ENCODE measurements at places on chromosomes 6 and 20.

GRCh38 chr20:6588296-6588695 is 179.2 kb upstream of the BMP2 start:
- DNase-seq, result no peak

DNA sequence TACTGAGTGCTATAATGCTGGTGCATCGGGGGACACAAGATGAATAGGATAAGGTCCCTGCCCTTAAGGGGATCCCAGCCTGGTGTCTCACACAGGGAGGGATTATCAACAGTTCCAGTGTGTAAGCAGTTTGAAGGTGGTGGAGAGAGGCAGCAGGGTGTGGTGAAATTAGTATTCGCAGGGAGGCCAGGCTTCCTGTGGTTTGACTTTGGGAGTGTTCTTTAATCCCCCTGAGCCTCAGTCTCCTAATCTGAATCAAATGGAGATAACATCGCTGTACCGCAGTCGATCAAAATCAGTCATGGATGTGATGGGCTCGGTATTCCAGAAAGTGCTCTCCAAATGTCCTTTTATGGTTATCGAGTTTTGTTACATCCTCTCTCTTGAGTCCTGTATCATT is 288.1 kb upstream of the SUPT3H start:
- peak; percentile 58 for DNase-seq

- no peak for DNase-seq
Measured at GRCh38 chr6:117237561-117237960, 27.8 kb upstream of the VGLL2 start.

GRCh38 chr20:6632187-6632586 is 135.3 kb upstream of the BMP2 start:
- no peak for DNase-seq

DNA sequence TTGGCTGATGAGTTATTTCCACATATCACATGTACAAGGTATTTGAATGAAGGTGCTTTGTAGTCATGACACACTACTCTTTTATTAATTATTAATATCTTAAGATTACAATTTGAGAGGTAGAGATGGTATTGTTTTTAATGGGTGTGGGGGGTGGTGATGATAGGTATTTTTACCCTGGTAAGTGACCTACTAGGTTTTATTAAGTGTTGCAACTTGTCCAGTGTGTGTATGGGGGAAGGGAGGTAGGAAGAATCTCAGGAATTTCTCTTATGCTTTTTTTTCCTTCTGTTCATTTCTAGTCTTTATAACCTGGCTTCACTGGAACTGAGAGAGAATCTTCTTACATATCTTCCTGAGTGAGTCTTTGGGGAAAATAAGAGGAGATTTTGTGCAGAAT is 101.4 kb downstream of the LRRC1 start:
- DNase-seq, result no peak

DNA sequence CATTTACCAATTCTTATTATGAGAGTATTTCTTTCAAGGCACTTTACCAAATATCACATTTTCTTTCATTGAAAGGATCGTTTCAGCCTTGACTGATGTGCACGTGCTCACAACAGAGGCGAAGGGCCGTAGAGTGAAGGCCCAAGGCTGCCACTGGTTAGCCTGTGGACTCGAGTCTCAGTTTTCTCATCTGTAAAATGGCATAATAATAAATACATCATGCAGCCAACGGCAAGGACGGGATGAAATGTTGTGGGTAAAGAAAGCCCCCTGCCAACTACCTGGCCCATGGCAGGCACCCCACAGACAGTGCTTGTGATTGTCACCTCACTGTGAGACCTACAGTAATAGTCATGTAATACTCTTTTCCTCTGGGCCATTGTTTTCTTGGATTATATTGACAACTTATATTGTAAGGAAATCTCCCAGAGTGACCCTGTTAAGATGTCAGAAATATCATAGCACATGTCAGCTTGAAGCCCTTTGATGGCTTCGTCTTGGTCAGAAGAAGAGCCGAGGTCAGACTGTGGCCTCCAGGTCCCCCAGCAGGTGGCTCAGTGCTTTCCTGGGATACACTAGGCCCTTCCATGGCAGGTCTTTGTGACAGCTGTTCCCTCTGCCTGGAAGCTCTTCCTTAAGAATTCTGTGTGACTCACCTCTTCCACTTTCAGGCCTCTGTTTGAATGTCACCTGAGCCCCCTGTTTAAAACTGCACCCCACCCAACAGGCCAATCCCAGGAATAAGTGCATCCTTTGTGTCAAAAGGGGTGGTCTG is 36.3 kb downstream of the FAM50B start:
- DNase-seq, result no peak

DNA sequence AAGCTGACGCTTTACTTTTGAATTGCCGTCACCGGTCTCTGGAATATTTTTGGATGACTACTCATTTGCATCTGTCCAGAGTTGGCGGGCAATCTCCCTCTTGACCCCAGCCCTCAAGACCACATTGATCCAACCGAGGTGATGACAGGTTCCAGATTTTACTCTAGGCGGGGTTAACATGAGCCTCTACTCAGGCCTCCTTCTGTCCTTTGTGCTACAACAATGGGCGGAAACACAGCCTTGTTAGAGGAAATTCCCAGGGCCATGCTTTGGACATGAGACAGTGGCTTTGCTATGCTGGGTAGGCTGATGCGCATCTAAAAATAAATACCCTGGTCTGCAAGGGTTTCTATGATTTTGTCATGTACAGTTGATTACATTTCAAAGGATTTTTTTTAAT is 27.0 kb upstream of the ADGRF5 start:
- no peak for DNase-seq

GRCh38 chr20:42974347-42974746 is 215.4 kb downstream of the PTPRT start:
- DNase-seq, result no peak

- DNase-seq, result no peak
Measured at GRCh38 chr6:107101211-107101610, 14.1 kb downstream of the BEND3 start.

DNA sequence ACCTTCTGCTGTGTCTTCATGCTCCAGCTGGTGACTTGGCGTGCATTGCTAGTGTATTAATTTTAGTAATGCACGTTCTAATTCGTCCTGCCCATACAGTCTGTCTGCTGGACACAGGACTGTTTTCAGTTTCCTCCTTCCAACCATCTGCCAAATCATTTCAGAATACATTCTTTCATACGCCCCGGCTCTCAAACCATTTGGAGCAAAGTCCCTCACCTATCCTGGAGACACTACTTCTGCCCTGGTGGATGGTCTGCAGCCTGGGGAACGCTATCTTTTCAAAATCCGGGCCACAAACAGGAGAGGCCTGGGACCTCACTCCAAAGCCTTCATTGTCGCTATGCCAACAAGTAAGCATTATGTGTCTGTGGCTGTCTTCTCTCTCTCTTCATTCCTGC is 60.5 kb downstream of the FNDC1 start:
- no peak for DNase-seq

DNA sequence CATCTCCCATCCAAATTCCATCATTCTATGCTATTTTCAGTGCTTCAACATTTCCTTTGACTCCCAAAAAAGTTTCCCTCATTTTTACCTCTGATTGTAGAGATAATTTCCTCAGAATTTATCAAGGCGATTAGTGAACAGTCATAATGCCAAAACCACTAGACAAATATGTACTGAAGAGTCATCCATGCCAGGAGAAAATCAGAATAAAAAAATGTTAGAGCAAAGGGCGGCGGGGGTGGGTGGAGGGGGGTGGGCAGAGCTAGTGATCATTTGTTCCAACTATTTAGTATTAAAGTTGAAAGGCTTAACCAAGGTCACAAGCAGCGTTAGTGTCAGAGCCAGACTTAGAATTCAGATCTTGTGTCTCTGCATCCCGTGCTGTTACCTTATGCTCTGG is 5.3 kb upstream of the ADGRF5 start:
- DNase-seq, result no peak

- DNase-seq, result peak; percentile 28
Measured at GRCh38 chr6:85676086-85676729, 33.5 kb upstream of the SYNCRIP start.

- no peak for DNase-seq
Measured at GRCh38 chr6:47655719-47656595, 42.4 kb upstream of the ADGRF4 start.

DNA sequence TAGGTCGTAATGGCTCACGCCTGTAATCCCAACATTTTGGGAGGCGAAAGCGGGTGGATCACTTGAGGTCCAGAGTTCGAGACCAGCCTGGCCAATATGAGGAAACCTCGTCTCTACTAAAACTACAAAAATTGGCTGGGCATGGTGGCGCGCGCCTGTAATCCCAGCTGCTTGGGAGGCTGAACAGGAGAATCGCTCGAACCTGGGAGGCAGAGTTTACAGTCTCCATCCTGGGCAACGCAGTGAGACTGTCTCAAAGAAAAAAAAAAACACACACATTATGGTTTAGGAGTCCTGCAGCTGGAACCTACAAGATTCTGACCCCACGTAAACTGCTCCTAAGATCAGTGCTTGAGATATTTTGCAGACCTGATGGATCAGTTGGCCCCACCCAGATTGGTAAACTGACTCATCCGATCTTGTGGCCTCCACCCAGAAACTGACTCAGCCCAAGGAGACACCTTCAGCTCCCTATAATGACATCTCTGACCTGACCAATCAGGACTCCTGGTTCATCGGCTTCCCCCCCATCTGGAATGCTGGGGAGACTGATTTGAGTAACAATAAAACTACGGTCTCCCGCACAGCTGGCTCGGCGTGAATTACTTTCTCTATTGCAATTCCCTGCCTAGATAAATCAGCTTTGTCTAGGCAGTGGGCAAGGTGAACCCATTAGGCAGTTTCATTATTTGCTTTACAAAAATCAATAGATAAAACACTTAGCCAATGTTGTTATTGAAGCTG is 96.2 kb upstream of the BTN3A2 start:
- DNase-seq, result peak; percentile 53

- DNase-seq, result no peak
Measured at GRCh38 chr20:36856195-36856594, 19.7 kb upstream of the TLDC2 start.

DNA sequence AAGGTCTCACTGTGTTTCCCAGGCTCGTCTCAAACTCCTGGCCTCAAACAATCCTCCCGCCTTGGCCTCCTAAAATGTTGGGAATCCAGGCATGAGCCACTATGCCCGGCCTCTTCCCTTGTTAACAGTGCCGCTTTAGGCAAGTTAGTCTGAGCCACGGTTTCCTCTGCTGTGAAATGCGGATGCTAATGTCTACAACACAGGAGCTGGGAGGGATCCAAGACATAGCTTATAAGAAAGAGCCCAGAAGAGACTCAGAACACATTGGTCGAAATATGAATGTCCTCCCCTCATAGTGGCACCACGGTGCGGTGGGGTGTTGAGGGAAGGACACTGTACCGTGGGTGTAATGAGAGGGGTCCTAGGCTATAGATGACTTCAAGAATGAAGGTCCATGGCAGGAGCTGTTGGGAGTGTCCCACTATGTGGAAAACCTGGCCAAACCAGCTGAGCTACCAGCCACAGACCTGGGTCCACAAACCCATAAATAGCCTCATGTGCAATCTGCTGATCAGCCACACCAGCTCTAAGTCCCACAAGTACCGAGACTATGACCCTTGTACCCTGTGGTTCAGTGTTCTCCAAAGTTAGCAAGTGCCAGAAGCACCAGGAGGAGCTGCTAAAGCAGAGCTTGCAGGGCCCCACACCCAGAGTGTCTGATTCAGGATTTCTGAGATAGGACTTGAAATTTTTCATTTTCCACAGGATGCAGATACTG is 57.8 kb upstream of the ZFAND3 start:
- no peak for DNase-seq

DNA sequence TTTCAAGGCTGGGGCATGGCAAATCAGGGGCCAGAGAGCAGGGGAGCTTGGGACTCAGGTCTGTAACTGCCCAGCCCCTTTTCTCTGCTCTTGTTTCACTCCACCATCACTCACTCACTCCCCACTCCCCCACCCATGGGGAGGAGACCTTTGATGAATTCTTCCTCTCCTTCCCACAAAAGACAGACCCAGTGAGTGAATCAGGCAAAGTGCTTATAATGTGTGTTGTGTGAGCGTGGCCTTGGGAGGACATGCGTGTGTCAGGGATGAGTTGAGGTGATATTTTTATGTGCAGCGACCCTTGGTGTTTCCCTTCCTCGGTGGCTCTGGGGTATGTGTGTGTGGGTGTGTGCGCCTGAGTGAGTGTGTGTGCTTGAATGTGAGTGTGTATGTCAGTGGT is 1.0 kb upstream of the CUL9 start:
- no peak for DNase-seq

DNA sequence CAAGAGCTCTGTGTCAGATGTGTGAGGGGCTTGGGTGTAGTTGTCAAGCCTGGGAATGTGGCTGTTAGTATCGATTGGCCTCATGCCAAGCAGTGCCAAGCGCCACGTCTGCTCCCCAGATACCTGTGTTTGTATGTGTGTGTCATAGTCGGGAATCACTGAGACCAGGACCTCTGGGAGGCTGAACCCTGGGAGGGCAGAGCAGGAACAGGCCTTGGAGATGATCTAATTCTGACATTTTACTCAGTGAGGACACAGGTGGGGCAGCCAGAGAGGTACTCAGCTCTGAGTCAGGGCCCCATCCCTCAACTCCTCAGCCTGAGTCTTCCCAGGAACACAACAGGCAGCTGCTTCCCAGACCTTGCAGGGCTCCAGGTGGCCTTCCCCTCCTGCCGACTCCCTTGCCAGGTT is 51.2 kb upstream of the FANCE start:
- no peak for DNase-seq

- no peak for DNase-seq
Measured at GRCh38 chr6:151269321-151269995, 29.7 kb downstream of the AKAP12 start.

- no peak for DNase-seq
Measured at GRCh38 chr6:111263837-111264236, 176.5 kb downstream of the SLC16A10 start.

DNA sequence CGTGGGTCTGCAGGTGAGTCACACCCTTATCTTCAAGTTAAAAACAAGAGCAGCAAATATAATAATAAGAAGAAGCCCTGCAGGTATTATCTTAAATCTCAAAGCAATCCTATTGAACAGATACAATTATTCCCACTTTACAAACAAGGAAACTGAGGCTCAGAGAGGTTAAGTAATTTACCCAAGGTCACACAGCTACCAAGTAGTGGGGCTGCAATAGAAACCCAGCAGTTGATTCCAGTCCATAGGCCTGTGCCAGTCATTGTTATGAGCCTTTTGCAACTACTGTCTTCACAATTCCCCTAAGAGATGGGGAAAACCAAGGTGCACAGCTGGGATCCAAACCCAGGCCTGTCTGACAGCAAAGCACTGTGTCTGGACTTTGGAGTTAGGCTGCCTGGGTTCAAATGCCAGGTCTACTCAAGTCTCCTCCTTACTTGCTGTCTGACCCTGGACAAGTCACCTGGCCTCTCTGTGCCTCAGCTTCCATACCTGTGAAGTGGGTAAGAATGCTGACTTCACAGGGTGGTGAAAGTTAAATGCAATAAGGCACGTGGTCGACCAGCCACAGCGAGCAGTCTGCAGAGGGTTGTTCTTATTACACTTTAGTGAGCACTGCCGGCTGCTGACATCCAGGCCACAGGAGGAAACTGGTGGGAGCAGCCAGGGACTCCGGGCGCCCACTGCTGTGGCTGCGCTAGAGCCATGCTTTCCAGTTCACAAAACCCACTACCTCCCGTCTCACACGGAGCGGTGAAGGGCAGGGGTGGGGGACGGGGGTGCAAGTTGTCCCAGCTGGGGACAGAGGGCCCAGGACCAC is 6.1 kb downstream of the MYL9 start:
- DNase-seq, result no peak

GRCh38 chr6:134233180-134233955 is 84.5 kb downstream of the SGK1 start:
- DNase-seq, result no peak
